Activated T-helper 1 cell treated with anti-CD3 and anti-CD28 coated beads, Interleukin-2, amount 50 U/mL, for 16 hours (primary cell): ENCODE measurements at places on chromosomes 12 and 14.
A peak's percentile ranks its signal among the peaks of the same experiment; 100 is the strongest.

DNA sequence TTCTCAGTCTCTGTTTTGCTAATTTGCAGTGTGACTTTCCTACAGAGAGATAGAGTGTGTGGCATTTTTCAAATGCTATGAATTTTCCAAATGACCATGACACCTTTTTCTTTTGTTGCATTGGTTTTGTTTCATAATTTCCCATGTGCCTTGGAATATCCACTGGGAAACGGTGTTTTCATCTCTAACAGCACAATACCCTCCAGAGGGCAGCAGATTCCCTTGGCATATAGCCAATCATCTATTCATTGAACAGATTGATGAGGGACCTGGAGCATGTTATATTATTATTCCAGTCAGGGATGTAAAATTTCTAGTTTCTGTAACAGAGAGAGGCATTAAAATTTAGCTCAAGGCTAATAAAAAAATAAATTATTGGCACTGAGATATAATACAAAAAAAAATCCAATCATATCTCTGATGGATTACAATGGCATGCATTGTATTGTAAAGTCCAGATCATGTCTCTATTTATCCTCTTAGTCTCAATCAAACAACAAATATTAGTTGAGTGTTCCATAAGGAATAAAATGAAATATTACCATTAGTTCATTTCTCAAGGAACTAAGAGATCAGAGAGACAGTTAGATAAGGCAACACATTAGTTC lies 29.6 kb upstream of the NTN4 start:
- no peak for DNase-seq

DNA sequence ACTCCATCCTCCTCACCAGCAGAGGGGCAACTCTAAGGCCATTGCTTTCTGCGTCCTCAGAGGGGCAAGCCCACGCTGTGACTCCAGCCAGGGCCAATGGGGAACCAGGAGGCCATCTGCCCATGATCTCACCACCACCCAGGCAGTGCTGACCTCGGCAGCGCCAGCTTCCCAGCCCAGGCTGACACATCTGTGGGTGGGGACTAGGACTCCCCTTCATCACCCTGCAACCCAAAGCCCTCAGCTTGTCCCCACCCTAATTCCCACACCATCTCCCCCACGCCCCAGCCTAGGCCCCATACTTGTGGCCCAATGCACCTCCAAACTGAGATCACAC lies 58.6 kb downstream of the VWF start:
- no peak for DNase-seq

- DNase-seq, result no peak
Measured at GRCh38 chr14:75249958-75250336, 28.7 kb upstream of the FOS start.

- DNase-seq, result no peak
Measured at GRCh38 chr12:62737188-62737587, 197.8 kb downstream of the PPM1H start.

DNA sequence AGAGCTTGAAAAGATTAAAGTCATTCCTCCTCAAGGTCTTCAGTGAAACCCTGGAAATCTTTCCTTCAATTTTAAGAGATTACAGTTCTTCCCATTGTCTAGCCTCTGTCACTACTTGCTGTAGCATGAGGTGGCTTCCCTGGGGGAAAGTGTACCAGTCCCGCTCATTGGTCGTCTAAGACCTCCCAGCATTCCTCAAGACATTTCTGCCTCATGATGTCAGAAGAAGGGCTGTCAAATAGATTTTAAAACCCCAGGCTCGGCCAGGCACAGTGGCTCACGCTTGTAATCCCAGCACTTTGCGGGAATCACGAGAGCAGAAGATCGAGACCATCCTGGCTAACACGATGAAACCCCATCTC lies 46.7 kb downstream of the SMUG1 start:
- DNase-seq, result no peak

GRCh38 chr12:119665164-119665929 lies 2.6 kb upstream of the PRKAB1 start:
- no peak for DNase-seq

DNA sequence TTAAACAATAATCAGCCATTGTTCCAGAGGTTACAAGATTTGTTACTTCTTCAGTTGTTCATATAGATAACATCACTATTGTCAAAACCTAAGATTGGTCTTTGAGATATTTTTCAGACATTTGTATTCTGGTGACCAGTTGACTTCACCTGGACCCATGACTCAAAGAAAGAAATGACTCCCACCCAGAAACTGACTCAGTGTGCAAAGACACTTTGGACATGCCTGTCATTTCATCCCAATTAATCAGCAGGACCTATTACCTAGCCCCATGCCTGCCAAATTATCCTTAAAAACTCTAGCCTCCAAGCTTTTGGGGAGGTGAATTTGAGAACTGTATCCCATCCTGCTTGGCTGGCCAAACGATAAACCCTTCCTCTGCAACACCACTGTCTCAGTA lies 27.7 kb upstream of the TSPAN11 start:
- DNase-seq, result no peak

- no peak for DNase-seq
Measured at GRCh38 chr12:102435827-102436436, 44.4 kb downstream of the IGF1 start.

DNA sequence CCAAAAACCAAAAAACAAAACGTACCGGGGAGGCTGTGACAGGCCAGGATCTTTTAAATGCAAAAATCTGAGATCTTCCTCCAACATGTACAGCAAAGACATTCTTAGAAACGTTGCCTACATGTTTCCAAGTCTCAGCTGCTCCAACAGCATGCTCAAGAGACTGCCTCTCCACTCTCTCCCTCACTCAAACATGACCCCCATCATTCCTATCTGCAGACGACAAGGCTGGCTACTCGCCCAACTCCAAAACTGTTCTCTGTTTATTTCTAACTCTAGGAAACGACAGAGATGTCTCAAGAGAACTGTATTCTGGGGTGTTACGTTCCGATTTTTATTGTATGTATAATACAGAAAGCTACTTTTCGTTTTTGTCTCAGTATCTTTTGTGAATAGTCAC lies 57.5 kb upstream of the TMCC3 start:
- no peak for DNase-seq

GRCh38 chr14:69037790-69038454 lies 58.8 kb upstream of the ACTN1 start:
- no peak for DNase-seq

GRCh38 chr12:9851050-9851449 lies 18.1 kb downstream of the CLEC2B start:
- DNase-seq, result no peak

- DNase-seq, result no peak
Measured at GRCh38 chr12:1692226-1692625, 1.4 kb downstream of the ADIPOR2 start.

- DNase-seq, result no peak
Measured at GRCh38 chr12:8734873-8735381, 37.1 kb downstream of the RIMKLB start.

DNA sequence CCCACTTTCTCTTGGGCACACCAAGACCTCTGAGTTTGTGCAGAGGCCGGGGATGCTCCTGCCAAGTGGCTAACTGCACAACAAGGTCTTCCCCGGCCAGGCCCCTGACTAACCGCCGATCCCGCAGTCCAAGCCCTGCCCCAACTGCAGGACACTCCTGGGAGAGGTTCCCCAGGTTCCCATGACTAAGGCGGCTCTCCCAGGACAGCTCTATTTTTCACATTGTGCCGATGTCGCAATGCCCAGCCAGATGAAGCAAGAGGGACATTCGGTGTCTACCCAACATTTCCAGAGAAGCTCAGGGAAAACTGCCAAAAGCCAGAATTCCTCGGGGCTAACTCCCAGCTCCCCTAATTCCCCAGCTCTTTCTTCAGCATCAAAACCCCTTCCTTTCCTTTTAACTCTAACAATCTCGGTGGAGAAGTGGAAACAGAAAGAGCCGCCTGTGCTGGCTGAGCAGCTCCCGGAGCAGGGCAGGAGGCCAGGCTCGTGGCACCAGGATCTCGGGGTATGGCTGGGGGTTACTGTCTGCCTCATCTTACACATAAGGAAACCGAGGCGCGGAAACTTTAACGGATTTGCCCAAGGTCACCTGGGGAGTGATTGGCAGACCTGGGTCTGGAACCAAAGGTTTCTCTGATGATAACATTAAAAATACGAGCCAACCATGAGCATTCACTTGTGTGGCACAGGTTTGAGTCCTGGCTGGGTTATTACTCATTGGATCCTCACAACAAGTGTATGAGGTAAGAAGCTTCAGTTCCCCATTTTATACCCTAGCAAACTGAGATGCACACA lies 318.2 kb downstream of the BCL11B start:
- DNase-seq, result no peak

GRCh38 chr14:34179727-34180126 lies 228.9 kb upstream of the EGLN3 start:
- DNase-seq, result no peak

- no peak for DNase-seq
Measured at GRCh38 chr12:104219361-104219892, 3.8 kb downstream of the TXNRD1 start.

DNA sequence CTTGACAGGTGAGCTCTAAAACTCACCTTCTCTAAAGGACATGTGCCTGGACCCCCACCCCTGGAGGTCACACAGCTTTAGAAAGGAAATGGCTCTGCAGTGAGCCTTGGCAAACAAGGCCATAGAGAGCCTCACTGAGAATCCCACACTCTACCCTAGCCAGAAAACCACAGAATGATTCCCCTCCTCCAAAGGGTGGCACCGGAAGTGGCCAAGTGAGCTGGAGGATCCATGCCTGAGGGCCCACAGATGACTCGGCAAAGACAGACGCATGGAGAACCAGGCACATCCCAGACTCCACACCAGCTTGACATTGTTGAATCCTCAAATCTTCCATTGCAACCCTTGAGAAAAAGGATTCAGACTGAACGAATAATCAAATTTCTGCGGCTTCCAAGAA lies 54.2 kb upstream of the PTHLH start:
- DNase-seq, result no peak

DNA sequence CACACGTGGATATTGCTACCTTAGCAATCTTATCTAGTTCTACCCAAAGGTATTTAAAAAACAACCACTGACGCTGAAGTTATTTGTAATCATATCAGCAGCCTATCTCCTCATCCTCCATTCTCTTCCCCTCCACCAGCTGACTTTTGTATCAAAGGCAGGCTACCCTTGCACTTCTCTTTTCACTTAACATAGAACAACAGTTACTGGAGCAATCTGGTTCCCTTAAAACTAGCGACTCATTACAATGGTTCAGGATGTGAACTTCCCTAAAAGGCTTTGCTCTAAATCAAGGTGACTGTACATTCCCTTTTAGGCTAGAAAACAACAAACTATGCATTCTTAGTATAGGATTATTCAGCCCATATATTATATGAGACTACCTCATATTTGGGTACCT lies 404.7 kb downstream of the APAF1 start:
- no peak for DNase-seq

GRCh38 chr14:100453930-100454329 lies 130.8 kb downstream of the SLC25A47 start:
- no peak for DNase-seq

DNA sequence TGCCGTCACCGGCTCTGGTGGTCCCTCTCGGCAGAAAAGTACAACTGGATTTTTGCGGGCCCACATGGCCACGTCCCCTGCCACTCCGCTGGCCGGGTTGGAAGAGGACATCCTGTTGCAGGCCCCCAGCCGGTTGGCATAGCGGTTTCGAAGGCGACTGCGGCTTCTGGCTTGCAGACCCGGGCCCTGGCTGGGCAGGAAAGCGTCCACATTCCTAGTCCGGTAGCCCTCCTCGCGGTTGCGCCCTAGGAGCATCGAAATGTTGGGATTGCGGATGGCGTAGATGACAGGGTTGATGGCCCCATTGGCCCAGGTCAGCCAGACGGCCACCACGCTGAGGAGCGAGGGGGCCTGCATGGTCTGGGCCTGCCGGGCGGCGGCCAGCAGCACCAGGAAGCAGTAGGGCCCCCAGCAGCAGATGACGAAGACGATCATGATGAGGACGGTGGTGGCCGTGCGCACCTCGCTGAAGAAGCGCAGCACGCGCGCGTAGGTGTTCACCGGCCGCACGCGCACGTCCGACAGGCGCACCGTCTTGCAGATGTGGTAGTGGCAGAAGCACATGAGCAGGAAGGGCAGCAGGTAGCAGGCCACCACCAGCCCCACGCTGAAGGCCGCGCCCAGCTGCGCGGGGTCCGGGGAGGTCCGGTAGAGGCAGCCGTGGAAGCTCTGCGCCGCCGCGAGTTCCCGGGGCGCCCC lies 1.2 kb downstream of the GPR135 start:
- DNase-seq, result peak; percentile 13

DNA sequence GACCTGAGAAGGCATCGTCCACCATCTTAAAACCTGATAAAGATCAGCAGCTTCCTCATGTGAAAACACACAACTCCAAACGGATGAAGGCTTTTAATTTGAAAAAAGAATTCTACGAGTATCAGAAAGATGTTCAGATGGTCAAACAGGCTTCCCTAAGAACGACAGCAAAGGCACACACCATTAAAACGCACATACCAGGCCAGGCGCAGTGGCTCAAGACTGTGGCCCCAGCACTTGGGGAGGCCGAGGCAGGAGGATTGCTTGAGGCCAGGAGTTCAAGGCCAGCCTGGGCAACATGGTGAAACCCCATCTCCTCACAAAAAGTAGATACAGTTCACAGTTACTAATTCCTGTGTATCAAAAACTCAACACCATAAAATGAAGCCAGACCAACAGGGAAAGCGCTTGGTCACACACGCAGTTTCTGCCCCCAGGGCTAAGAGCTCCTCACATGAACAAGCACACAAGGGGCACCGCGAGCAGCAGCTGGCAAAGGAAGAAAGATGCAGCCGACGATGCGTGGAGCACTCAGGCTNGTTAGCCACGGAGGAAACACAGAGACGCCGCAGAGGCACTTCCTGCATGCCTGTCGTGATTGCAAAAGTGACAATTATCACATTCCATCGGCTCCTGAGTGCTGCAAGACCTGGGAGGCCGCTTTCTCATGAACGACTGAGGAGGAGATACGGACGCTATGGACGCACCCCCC lies 78.0 kb downstream of the NOC4L start:
- no peak for DNase-seq

DNA sequence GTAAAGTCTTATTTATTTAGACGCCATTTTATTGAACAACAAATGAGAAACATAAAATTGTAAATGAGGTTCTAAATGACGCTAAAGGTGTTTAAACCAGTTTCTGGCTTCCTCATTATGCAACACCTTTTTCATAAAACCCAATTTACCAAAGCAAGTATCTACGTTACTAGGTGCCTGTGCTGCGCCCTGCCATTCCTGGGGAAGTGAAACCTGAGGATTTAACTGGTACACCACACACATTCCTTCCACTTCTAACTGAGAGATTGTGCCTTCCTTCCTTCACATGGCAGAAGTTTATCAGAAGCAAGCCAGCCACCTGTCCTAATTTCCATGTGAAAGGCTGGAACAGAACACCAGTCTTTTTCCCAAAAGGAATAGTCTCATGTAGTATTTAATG lies 40.3 kb upstream of the GCH1 start:
- DNase-seq, result no peak

GRCh38 chr12:118103201-118103600 lies 610 bp downstream of the VSIG10 start:
- no peak for DNase-seq

- no peak for DNase-seq
Measured at GRCh38 chr14:36059531-36059930, 117.0 kb downstream of the PTCSC3 start.

GRCh38 chr12:116448165-116448739 lies 110.9 kb upstream of the MAP1LC3B2 start:
- DNase-seq, result no peak

- no peak for DNase-seq
Measured at GRCh38 chr12:111041091-111041490, 120.7 kb upstream of the MYL2 start.
